ENCODE measurements at places on chromosomes 1 and 21.

- no peak for DNase-seq
These were observed 24.1 kb downstream of the SHISA4 start for GRCh38 chr1:201912832-201913231.

DNA sequence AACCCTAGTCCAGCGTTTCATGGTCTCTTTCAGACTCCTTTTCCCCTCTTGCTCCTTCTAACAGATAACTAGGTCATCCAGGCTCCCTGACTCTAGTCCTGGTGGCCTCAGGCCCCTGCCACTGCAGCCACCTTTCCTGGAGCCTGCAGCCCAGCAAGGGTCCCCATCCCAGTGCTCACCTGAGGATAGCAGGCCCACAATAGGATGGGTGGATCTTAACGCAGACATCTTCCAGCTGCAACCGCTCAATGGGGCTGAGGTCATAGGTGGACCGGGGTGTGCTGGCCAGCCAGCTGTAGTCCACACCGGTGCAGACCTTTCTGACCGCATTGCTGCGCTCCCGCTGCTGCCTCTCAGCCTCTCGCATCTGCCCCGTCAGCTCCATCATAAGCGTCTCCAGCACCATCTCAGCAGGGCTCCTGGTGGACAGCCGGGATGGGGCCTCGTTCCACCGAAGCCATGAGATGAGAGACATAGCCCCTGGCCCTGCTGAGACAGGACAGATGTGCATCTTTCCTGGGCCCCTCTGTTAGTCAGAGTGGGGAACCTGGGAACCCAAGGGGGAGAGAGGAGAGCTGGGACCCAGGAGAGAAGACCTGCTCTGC lies 10.9 kb downstream of the RD3 start:
- DNase-seq, result no peak

DNA sequence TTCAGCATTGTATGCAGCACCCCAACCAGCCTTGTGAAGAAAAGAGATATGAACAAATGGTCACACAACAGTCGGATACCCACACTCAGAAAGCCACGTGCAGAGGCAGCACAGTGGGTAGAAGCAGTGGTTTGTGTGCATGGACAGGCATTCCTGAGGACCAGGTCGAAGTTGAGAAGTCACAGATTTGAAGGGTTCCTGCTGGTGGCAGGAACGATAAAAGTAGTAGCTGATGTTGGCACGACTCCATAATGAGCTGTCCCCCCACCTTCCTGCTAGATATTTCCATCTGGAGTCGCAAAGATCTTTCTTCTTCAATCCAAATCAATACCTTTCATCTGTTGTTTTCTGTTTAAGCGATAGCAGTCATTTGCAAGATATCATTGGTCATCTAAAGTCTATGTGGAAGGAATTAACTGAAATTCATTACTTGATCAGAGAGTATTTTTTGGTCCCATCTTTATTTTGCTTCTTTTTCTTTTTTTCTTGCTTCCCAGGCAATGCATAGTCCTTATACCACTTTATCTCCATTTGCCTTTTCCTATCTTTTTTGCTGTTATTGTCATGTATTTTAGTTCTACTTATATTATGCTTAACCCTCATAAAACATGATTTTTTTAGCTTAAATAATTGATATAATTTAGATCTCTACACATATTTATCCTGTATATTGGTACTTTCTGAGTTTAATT lies 176.4 kb downstream of the DHRS3 start:
- no peak for DNase-seq

DNA sequence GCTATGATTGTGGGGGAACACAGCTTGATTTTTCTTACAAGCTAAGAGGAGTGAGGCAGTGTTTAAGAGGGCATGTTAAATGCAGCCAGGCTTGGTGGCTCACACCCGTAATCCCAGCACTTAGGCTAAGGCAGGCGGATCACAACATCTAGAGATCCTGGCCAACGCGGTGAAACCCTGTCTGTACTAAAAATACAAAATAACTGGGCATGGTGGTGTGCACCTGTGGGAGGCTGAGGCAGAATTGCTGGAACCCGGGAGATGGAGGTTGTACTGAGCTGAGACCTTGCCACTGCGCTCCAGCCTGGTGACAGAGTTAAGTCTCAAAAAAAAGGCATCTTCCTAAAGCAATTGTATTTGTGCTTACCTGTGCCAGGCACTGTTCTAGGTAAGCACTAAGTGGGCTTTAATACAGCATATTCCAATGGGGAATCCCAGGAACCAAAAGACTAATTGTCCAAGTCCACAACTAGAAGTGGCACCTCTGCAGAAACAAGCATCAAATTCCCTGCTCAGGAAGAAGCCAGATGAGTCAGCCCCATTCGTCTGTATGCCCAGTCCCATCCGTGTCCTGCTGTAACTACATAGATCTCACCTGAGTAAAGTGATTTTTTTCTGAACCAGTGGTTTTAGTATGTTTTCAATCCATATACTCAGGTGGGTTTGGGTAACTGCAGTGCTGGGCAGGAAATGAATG lies 4.6 kb downstream of the RCC1 start:
- no peak for DNase-seq

DNA sequence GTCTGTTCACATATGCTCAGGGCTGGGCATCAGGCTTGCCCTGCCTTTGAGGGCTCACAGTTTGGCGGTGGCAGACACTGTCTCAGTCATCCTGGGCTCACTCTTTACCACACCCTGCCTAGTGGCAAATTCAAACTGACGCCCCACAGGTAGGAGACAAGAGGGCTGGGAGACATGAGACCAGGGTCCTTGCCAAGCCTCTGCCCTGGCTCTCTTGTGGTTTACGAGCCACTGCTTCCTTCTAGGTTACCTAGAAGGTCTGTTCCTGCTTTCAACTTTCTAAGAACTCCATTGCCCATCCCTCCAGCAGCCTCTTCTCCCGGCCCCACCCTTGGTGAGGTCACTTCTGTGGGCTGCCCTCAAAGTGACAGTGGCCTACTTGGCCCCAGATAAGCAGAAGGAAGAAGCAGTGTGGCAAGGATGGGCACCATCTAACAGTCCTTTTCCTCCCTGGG lies 10.5 kb downstream of the KIF21B start:
- DNase-seq, result no peak

GRCh38 chr1:33001282-33001681 lies 35.4 kb downstream of the AK2 start:
- DNase-seq, result no peak

DNA sequence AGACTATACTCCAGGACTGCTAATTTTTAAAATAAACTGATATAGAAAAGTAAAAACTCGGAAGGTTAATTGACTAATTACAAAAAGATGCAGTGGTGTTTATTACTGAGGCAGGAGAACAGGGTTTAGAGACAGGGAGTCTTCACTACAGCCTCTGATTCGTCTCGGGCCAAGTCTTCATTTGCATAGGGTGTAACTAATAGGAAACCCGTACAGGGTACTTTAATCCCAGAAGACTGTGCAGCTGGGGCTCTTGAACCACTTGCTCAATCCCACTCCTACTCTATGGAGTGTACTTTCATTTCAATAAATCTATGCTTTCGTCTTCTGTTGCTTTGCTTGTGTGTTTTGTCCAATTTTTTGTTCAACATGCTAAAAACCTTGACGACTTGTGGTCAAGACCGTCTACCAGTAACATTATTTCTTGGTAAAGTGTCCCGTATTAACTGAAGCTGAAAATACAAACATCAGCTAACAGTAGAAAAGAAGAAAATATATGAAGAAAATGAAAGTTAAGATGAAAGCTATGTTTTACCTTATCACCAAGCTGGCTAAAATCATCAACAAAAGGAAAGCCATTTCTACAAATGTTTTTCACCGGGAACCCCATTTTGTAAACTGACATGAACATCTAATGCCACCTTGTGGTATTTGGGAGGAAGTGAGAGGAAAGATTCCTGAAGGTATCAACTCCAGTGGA lies 8.0 kb downstream of the SDHB start:
- DNase-seq, result no peak

- DNase-seq, result no peak
These were observed 17.3 kb upstream of the C1orf159 start for GRCh38 chr1:1132956-1133750.

- no peak for DNase-seq
These were observed 14.2 kb downstream of the PRRX1 start for GRCh38 chr1:170678027-170678600.

DNA sequence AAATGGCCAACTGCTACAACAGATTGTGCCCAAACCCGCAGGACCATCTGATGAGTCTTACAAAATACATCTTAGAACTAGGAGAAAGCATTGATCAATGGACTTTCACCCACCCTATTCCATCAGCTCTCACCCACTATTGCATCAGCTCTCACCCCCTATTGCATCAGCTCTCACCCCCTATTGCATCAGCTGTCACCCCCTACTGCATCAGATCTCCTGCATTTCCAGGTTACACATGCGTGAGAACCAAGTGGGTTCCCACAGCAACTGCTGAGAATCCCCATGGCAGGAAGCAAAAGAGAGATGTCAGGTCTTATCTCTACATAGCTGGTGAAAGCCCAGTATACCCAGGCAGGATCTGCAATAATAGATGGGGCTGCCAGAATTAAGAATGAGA lies 533.5 kb downstream of the LTN1 start:
- DNase-seq, result no peak

DNA sequence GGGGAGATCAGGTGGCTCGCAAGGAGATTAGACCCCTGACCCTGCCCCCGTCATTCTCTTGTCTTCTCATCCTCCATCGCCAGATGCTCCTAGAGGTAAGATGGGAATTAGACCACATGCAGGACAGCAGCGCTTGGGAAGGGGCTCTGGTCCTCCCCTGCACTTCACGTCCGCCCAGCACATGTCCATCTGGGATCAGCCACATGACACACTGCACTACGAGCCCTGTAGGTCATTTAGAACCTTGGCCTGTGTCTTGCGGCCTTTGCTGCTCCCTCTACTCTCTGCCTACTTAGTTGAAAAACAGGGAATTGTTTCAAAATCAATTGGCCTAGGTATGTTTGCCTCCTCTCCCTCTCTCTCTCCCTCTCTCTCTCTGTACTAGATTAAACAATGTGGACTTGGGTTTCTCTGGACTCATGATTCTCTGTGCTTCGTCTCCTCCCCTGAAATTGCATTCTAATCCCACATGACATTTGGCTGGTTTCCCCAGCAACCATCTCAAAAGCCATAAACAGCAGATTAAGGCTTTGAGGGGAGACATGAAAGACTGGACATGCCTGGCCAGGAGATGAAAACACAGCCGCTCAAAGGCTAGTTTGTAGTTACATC lies 3.8 kb upstream of the NCMAP start:
- no peak for DNase-seq

DNA sequence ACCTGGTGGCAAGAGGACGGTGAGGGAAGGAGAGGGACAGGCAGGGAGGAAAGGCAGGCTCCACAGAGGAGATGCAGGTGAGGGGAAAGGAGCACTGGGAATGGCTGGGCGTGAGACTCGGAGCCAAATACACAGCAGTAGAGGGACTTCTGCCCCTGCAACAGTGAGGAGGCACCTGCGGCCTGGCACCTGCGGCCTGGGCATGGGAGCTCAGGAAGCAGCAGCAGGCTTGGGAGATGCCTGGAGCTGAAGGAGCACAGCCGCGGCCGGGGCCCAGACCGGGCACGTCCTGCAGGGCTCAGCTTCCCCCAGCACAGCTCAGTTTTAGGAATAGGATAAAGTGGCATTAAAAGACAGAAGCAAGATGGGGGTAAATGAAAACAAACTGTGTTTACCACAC lies 20.9 kb upstream of the TSPEAR start:
- DNase-seq, result no peak

DNA sequence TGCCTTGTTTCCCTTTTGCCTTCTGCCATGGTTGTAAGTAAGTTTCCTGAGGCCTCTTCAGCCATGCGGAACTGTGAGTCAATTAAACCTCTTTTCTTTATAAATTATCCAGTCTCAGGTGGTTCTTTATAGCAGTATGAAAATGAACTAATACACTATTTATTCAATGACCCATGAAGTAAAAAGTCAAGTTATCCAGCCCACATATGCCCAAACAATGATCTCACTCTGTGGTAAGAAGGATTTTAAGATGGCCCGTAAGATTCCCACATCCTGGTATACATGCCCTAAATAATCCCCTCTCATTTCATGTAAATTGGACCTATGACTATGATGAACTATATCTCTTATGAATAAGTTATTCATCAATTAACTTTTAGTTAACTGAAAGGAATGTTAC lies 1008.3 kb upstream of the B3GALT2 start:
- no peak for DNase-seq

DNA sequence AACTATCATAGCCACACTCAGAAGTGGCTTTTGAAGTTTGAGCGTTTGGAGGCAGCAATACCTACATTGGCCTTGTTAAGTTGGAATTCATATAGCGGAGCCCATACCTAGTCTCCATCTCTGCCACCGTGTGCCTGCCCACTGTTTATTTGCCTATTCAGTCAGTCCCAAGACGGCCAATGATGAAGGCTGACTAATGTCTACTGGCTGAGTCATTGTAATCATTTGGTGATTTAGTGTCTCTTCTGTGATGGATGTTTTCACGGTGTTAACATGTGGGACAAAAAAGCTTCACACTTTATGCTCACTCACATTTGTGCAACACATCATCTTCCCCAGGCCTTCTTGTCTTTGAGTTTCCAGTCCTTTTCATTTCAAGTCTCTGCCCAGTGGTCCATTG lies 92.6 kb upstream of the PBX1 start:
- no peak for DNase-seq

- DNase-seq, result no peak
These were observed 63.8 kb downstream of the RYR2 start for GRCh38 chr1:237105826-237106225.

DNA sequence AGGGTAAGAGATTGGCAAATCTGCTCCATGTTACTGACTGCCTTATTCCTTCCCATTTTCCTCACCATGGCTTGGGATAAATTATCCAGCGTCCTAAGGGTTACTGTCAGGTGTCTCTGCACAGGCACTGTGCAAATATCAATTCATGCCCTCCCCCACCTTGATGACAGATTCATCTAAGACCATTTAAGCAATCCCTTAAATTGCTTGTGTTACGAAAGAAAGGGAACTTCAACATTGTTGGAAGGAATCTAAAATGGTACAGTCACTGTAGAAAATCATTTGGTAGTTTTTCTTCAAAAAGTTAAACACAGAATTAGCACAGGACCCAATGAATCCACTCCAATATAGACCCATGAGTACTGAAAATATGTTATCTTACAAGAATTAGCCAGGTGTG lies 17.6 kb upstream of the MTARC2 start:
- DNase-seq, result no peak

DNA sequence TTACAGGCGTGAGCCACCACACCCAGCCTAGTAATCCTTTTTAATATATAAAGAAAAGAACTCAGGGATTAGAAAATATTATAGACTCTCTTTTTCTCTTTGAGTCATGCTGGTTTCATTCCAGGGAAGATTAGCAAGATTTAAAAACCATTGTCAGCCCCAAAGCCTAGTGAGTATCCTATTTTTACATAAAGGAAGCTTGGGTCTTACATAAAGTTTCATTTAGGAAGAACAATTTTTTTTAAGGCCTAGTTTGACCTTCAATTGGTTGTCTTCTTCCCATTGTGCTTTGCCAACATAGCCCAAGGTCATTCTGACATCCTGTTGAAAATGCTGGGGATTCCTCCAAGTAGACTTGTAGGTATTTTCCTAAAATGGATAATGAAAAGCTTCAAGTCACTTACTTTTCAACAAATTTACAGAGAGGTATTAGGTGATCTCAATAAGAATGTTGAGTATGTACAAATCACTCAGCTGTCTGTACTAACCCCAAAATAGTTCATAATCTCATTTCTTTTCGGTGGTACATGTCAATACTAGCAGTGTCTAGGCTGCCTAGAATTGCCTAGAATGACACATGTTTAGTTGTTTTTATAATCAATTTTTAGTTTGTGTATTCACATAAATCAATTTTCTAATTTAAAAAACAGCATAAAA lies 4.3 kb upstream of the KIF14 start:
- no peak for DNase-seq

GRCh38 chr1:16118706-16119105 lies 37.2 kb downstream of the EPHA2 start:
- DNase-seq, result no peak

GRCh38 chr1:98732985-98733781 lies 71.7 kb downstream of the SNX7 start:
- DNase-seq, result no peak

Measured in activated T-cell treated with anti-CD3 and anti-CD28 coated beads for 1 hour (primary cell).